HFFc6 (cell line): ENCODE measurements at places on chromosomes 5 and 9. TPM values are rescaled to one million over a fixed set of nuclear protein-coding genes. Genes with fewer than 3 reads are reported as not detected.

DNA sequence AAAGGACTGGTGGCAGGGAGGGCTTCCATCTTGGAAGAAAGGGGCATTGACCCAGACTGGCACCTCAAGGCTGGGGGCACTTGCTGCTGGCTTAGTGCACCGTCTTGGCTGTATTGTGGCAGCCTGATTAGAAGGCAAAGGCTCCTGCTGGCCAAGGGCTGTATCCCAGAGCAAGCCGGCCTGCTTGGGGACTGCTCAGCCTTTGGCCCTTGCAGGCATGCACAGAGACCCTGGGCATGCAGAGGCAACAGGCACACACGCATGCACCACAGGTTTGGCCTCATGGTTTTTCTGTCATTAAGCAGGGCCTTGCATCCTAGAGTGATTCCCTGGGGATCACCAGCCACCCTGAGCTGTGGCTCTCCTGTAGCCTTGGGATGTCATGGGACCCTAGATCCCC, 29.0 kb downstream of the PITX1 start:
- no peaks in the 10 kb centered on the region; the same call in 1 of the 2 replicates for H3K36me3 ChIP-seq
- no peak overlapping the region for H3K4me3 ChIP-seq
- H3K4me1 ChIP-seq = no peaks in the 10 kb centered on the region
- no peak for DNase-seq
- no peak overlapping the region for H3K27ac ChIP-seq
- H3K27me3 ChIP-seq = peaks cover 7% of the 10 kb centered on the region

- H3K4me1 ChIP-seq = no peaks in the 10 kb centered on the region
- no peak overlapping the region for H3K27ac ChIP-seq
- H3K36me3 ChIP-seq = no peaks in the 10 kb centered on the region
These were observed 163.7 kb upstream of the PPP1R2B start for GRCh38 chr5:156686380-156686779.

DNA sequence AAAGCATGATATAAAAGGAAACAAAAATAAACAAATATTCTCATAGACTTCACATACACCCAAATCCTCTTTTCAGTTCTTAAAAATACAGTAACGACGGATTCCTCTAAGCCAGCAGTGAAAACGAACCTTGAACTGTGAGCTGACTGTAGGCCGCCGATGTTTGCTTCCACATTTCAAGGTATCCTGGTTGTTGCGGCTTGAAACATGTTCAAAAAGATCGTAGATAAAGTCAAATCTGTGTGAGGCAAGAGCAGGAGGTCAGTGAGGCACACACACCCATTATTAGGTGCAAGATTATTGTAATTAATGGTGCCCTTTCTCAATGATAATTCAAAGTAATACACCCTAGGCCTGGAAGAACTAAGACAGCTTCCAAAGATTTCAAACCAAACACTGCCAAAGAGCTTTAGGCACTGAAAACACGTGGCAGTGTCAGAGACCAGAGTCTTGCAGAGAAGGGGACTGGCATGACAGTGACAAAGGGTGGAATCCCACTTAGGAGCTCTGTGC, 141.2 kb upstream of the RETREG1 start:
- H3K4me1 ChIP-seq = no peaks in the 10 kb centered on the region
- peaks cover 27% of the 10 kb centered on the region for H3K36me3 ChIP-seq
- H3K27me3 ChIP-seq = peaks cover 4% of the 10 kb centered on the region; the same call in 1 of the 2 replicates
- no peak overlapping the region for H3K27ac ChIP-seq

DNA sequence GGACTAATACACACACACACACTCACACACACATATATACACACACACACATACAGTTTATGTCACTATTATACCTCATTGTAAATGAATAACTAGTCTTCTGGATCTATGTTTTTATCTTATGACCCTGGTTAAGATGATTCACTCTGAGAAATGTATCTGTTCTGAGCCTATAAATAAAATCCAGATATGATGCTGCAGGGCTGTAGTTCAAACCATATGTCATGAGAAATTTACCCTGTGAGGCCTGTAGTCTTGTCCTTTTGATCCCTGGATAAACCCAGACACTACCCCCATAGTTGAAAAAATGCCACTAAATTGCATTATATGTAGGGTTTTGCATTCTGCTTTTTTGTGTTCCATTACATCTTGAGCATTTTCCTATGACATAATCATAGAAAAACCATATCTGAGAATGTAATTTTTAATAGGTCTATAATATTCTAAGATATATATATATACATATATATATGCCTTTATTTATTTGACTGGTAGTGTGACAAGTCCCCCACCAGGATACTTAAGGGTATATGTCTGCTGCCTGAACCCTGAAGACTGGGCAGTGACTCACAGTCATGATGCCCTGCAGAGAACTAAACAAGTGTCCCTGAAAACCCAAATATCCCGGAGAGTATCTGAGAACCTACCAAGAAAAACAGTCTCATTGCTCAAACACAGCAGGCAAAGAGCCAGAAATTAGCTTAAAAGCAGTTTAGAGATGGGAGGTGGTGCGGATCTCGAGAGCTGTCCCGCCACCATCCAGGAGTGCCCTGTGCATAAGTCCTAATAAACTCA, 18.4 kb upstream of the ALDOB start:
- H3K27ac ChIP-seq = no peak overlapping the region
- peaks cover 33% of the 10 kb centered on the region for H3K4me1 ChIP-seq
- no peaks in the 10 kb centered on the region for H3K36me3 ChIP-seq
- DNase-seq = peak; percentile 11

- DNase-seq = no peak
- peaks cover 6% of the 10 kb centered on the region; the same call in 1 of the 2 replicates for H3K36me3 ChIP-seq
- H3K27ac ChIP-seq = no peak overlapping the region
These were observed 8.3 kb upstream of the PTAR1 start for GRCh38 chr9:69768101-69768500.

- H3K4me1 ChIP-seq = no peaks in the 10 kb centered on the region
- H3K36me3 ChIP-seq = no peaks in the 10 kb centered on the region
- no peak overlapping the region for H3K4me3 ChIP-seq
- H3K27ac ChIP-seq = no peak overlapping the region
These were observed 24.1 kb upstream of the SLC25A48 start for GRCh38 chr5:135810188-135810943.

DNA sequence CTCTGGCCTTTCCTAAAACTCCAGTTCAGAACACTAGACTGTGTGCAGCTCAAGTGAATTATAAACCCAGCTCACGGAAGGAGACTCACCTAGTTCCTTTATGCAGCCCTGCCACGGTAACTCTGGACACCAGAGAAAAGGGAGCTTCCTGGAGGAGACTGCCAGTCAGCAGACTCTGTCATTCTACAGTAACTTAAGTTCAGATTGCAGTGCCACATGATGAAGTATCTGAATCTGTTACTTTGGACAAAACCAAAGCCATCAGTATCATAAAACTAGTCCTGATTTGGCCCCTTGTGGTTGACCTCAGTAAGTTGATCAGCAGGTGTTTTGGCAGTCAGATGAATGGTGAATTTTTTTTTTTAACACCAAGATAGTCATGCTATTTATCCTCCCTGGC, 2.7 kb downstream of the MTRR start:
- no peak overlapping the region for H3K4me3 ChIP-seq
- no peaks in the 10 kb centered on the region; the same call in 1 of the 2 replicates for H3K27me3 ChIP-seq
- H3K36me3 ChIP-seq = peaks cover 15% of the 10 kb centered on the region
- DNase-seq = no peak
- no peak overlapping the region for H3K27ac ChIP-seq

DNA sequence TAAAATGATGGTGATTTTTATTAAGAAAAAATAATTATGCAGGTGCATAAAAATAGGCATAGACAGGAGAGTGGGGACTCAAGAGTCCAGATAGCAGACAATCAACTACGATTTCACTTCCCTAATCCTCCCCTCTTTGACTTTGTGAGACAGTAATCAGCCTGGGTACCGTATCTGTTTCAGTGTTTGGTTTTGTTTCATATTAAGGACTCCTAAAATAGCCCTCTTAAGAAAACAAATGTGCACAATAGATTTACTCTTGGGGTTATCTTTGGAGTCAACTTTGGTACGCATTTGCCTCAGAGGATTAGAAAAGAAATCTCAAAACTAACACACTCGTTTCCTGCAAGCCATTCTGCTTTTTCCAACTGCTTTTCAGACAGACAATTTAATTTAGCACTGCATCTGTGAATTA, 96.3 kb downstream of the ZNF608 start:
- peaks cover 7% of the 10 kb centered on the region; the same call in 1 of the 2 replicates for H3K36me3 ChIP-seq
- peaks cover 59% of the 10 kb centered on the region for H3K4me1 ChIP-seq
- no peak for DNase-seq
- peak overlapping the region; percentile 79 for H3K27ac ChIP-seq
- peak overlapping the region; percentile 86 for H3K4me3 ChIP-seq

GRCh38 chr5:133316346-133317343, 264.8 kb downstream of the HSPA4 start:
- no peak overlapping the region for H3K4me3 ChIP-seq
- DNase-seq = no peak
- H3K27ac ChIP-seq = no peak overlapping the region
- no peaks in the 10 kb centered on the region for H3K4me1 ChIP-seq

DNA sequence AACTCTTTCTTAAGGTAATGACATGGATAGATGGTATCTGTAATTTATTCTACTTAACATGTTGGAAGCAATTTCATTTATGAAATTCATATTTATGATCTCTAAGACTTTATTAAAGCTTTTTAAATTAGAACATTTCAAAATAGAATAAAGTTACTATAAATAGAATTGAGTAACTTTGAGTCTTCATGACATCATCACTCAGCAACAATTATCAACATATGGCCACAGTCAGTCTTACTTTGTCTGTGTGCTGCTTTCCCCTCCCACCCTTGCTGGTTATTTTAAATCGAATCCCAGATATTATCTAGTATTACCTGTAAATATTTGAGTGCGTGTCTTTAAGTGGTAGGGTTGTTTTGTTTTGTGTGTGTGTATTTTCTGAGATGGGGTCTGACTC, 65.2 kb downstream of the IPO11 start:
- H3K4me3 ChIP-seq = no peak overlapping the region
- peak overlapping the region; percentile 31; the same call in 1 of the 2 replicates for H3K27ac ChIP-seq
- peaks cover 23% of the 10 kb centered on the region for H3K36me3 ChIP-seq

GRCh38 chr9:12812710-12813109, 37.9 kb downstream of the LURAP1L start:
- H3K4me3 ChIP-seq = no peak overlapping the region
- no peak for DNase-seq
- no peaks in the 10 kb centered on the region for H3K36me3 ChIP-seq

GRCh38 chr9:107584944-107585343, 95.4 kb upstream of the KLF4 start:
- H3K4me3 ChIP-seq = no peak overlapping the region
- H3K27me3 ChIP-seq = peaks cover 15% of the 10 kb centered on the region
- DNase-seq = no peak
- no peak overlapping the region for H3K27ac ChIP-seq

DNA sequence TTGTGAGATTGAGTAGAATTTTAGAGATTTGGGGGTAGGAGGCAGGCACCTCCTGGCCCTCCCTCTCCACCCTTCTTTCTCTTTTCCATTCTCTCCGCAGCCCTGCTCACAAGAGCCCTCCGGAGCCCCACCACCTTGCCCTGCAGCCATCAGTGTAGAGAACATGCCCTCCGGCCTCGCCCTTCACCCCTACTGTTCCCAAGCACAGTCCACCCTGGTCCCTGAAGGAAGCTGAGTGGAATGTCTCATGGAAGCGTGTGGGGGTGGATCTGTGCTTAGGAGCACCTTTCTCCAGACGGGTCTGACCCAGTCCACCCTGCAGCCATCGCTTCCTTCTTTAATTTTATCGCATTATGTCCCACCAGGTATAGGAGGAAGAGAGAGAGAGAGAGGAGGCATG, 267.1 kb downstream of the NSG2 start:
- no peaks in the 10 kb centered on the region for H3K36me3 ChIP-seq
- H3K4me3 ChIP-seq = no peak overlapping the region
- no peak for DNase-seq

DNA sequence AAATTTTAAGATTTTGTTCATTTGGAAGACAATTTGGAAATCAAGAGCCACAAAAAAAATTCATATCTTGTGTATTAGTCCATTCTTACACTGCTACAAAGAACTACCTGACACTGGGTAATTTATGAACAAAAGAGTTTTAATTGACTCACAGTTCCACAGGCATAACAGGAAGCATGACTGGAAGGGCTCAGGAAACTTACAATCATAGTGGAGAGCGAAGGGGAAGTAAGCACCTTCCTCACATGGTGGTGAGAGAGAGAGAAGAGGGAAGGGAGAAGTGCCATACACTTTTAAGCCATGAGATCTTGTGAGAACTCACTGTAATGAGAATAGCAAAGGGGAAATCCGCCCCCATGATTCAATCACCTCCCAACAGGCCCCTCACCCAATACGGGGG, 274.4 kb downstream of the KCNN2 start:
- no peak overlapping the region for H3K4me3 ChIP-seq
- H3K27ac ChIP-seq = no peak overlapping the region
- H3K27me3 ChIP-seq = no peaks in the 10 kb centered on the region

DNA sequence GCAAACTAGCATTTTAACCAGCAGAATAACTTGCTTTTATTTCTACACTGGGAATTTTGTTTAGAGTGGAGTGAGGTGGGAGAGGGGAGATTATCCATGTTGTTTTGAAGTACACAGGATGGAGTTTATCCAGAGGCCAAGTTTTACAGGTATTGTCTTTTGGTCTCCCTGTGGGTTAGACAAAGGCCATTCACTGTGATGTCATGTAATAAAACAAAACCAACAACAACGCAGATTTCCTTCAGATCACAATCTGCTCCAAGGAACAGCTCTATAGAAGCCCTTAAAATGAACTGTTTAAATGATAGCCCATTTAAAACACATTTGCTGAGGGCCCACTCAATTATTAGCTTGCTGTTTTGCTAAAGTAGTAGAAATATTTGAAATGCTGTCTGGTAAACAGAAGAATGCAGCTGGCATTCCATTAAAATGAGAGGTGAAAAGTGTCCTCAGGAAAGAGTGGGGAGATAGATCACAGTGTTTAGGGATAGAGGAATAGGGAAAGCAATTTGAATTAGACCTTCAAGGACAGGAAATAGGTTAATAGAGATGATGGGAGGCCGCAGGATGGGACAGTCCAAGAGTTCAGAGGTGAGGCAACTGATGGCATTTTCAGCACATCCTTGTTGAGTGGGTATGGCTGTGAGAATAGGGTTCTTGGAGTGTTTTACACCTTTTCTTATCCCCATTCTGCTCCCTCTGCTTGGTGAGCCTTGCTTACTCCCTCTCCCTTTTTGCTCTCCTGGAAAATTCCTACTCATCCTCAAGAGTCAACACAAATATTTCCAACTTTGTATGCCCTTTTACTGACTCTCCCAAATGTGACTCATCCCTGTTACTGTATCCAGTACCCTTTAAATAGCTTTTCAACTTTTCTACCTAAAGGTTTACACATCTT, 140.1 kb upstream of the NR3C1 start:
- H3K36me3 ChIP-seq = peaks cover 37% of the 10 kb centered on the region
- H3K4me3 ChIP-seq = peak overlapping the region; percentile 65
- peak; percentile 68 for DNase-seq
- H3K27ac ChIP-seq = peak overlapping the region; percentile 88
- H3K27me3 ChIP-seq = no peaks in the 10 kb centered on the region

The TAS2R1 gene
- not detected in 3 replicates for total RNA-seq

The ZNF883 gene
- 3.5 to 5.8 TPM (median 4.2 TPM) in 3 replicates for total RNA-seq

The SH2D3C gene
- not detected in 3 replicates for total RNA-seq

The SAXO1 gene
- total RNA-seq = not detected in 3 replicates

The DMRTA1 gene
- total RNA-seq = 0.05 TPM in 1 of 3 replicates, not detected in the others

The QRFP gene
- total RNA-seq = not detected in 3 replicates

The NTRK2 gene
- total RNA-seq = 0.18 to 0.83 TPM (median 0.41 TPM) in 3 replicates

The ENHO gene
- 0.19 to 0.29 TPM (median 0.19 TPM) in 3 replicates for total RNA-seq

The FOXD4L4 gene
- not detected in 2 replicates for total RNA-seq

The GPR107 gene
- 44.2 to 48.2 TPM (median 44.9 TPM) in 3 replicates for total RNA-seq

The ZNF367 gene
- total RNA-seq = 5.7 to 12.2 TPM (median 11.4 TPM) in 3 replicates

The CNOT6 gene
- total RNA-seq = 19.6 to 21.0 TPM (median 20.5 TPM) in 3 replicates

The PCDHB2 gene
- total RNA-seq = 4.7 to 9.1 TPM (median 8.7 TPM) in 3 replicates

The SPATA31A3 gene
- total RNA-seq = not detected in 3 replicates
